Activated CD8-positive, alpha-beta memory T cell treated with anti-CD3 and anti-CD28 coated beads, Interleukin-2, amount 50 U/mL, for 48 hours (primary cell): ENCODE measurements at places on chromosomes 7 and 10.

DNA sequence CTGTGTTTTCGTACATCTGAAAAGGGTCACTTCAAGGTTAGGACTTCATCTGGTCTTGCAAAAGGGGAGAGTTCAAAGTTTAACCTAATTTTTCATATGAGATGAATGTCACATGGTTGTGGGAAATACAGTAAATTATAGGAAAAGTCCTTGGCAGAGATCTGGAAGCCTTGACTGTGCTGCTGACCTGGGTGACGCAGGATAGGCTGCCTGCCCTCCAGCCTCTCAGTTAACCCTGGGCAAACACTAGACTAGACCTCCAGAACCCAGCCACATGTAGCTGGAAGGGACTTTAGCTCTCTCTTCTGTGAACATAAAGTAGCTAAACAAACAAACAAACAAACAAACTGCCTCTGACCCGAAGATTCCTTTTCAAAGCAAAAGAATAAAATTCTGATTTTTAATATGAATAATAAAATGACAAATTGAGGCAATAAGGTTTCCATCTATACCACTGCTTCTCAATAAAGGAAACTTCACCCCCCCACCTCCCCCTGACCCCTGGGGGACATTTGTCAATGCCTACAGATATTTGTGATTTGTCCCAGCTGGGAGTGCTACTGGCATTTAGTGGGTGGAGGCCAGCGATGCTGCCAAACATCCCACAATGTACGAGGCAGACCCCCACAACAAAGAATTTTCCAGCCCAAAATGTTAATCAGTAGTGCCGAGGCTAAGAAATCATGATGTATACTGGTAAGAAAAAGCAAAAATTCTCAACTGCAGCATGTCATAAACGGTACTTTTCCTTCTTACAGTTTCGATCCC is 75.2 kb upstream of the PRR15 start:
- DNase-seq: no peak

DNA sequence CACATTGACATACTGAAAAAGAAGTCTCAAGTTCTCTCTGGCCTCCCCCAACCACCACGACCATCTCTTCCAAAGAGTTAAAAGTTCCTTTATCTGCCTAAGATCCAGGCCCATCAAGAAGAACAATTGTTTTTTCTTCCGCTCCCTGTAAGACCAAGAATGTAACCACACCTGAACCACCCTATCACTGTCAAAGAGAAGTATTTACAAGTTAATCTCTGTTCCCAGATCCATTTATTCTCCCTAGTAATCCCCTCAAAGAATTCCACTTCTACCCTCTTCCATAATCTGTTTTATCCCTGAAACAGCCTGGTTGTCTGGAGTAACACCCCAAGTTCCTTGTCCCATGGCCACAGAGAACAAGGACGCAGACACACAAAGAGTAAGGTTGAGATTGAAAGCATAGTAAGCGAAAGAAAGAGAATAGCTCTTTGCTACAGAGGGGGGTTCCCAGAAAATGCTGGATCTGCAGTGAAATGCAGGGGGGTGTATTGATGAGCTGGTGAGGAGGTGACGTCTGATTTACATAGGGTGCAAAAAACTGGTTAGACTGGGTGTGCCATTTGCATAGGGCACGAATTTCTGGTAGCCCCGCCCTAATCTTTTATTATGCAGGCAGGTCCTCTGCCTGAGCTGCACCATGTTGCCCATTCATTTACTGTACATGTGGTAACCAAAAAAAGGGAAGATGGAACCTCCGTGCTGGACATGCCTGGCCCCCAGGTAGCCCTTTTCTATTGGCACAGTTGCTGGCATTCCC is 122.0 kb downstream of the SKIDA1 start:
- DNase-seq: no peak

DNA sequence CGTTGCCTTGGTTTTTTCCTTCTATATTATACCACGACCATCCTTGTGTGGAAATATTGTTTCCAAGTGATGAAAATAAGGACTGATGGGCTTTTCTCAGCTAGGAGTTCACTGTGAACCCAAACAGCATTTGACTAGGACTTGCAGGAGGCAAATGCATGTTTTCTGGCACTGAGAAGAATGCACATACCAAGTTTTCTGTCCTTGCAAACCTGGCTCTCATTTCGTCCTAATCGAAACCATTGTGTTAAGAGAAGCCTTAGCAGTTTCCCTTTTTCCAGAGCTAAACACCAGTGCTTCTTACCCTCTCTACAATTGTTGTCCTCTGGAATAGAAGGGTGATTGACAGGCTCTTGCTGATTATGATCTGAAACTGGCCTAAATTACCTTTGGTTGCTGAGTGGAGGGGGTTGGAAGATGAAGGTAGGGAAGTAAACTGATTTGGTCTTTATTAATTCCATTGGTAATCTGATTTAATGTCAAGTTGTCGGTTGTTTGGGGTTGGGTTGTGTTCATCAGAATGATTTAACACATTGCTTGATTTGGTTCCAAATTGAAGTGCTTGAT is 33.1 kb upstream of the ELMO1 start:
- DNase-seq: no peak

GRCh38 chr10:119853574-119853973 is 19.1 kb downstream of the MCMBP start:
- DNase-seq: no peak

GRCh38 chr10:69446229-69446628 is 5.0 kb upstream of the TSPAN15 start:
- no peak for DNase-seq

- DNase-seq: no peak
Observed at GRCh38 chr10:25604591-25604990, 329.4 kb upstream of the MYO3A start.

DNA sequence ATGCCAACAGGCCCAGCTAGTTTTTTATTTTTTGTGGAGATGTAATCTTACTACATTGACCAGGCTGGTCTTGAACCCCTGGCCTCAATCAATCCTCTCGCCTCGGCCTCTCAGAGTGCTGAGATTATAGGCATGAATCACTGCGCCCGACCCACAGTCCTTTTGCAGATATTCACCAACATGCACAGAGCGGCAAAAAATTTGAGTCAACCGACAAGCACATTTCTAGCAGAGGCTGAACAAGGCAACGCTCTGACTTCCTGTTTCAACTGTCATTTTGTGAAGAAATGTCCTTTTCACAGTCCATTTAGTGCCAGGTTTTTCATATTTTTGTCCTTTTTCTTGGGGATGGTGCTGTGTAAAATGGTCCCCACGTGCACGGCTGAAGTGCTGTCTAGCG is 71.1 kb upstream of the KAT6B start:
- peak; percentile 23 for DNase-seq
